ENCODE measurements at places on chromosomes 16 and 17. TPM values are rescaled to one million over a fixed set of nuclear protein-coding genes. Genes with fewer than 3 reads are reported as not detected.

CACNG3 gene
- total RNA-seq = not detected

ITGAD gene
- total RNA-seq = 0.18 TPM

NPIPA5 gene
- total RNA-seq = 16.0 TPM

CCDC200 gene
- total RNA-seq = not detected

ANKRD40CL gene
- total RNA-seq = not detected

CDRT15L2 gene
- total RNA-seq = not detected

KRTAP2-3 gene
- not detected for total RNA-seq

WNT9B gene
- not detected for total RNA-seq

TLCD2 gene
- total RNA-seq = 0.30 TPM

- no peaks in the 10 kb centered on the region for H3K36me3 ChIP-seq
- H3K4me1 ChIP-seq = no peaks in the 10 kb centered on the region
- H3K4me3 ChIP-seq = no peak overlapping the region
Measured at GRCh38 chr16:87057211-87057881, 259.8 kb downstream of the C16orf95 start.

DNA sequence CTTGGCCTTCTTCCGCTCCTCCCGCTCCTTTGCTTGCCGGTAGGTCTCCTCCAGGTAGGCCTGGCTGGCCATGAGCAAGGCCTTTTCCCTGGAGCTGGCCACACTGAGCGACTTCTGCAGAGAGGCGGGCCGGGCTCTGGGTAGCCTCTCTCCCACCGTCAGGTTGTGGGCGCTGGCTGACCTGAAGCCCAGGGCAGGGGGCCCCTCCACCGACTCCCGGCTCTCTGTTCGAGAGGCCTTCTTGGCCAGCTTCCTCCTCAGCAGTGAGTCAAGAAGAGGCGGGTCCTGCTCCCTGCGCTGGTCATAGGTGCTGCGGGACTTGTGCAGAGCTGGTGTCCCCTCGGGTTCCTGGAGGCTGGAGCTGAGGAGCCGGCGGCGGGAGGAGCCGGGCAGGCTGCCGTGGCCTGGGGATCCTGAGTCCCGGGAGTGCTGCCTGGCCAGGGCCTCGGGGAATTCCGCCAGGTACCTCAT, 12.8 kb downstream of the GPR179 start:
- H3K36me3 ChIP-seq = no peaks in the 10 kb centered on the region
- no peak overlapping the region for H3K4me3 ChIP-seq
- no peak overlapping the region for H3K27ac ChIP-seq
- H3K4me1 ChIP-seq = peaks cover 2% of the 10 kb centered on the region

GRCh38 chr16:66515596-66516508, 34.1 kb downstream of the TK2 start:
- DNase-seq = no peak
- peak overlapping the region; percentile 99 for H3K27ac ChIP-seq
- H3K27me3 ChIP-seq = no peaks in the 10 kb centered on the region
- peaks cover 15% of the 10 kb centered on the region for H3K36me3 ChIP-seq
- H3K4me1 ChIP-seq = peaks cover 51% of the 10 kb centered on the region
- H3K4me3 ChIP-seq = peak overlapping the region; percentile 82

DNA sequence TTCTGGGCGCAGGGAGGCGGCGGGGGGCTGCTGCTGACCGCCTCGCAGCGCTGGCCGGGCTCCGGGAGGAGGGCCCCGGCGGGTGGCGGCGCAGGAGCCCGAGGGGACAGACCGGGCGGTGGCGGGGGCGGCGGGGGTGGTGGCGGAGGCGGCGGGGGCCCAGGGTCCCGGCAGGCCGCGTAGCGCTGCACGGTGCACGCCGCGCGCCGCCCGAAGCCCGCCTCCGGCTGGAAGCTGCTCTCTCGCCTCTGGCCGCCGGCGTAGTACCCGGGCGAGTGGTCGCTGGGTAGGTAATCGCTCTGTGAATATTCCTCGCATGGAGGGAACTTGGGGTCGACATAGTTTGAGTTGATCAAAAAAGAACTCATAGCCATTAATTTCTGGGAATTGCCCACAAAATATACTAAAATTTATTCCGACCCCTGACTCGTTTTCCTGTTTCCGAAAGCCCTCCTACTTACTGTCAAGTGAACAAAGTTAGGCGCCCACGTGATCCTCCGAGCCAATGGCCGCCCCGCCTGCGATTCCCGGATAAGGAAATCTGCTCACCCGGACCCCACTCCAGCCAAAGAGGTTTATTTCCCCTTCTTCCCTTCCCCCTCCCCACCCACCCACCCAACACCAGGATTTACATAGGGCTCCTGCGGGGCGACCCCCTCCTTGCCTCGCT, at the start of gene HOXB4:
TSS of gene HOXB4 (minus strand) at position 405 of the 670 bp plus-strand sequence. CDS start at position 374, 31 bp downstream.
- peak within 1 kb of the TSS; percentile 85 for H3K4me3 ChIP-seq
- peak; percentile 70 for DNase-seq
- H3K4me1 ChIP-seq = peaks cover 43% of the 10 kb centered on the region
- peaks cover 42% of the 10 kb centered on the region for H3K27me3 ChIP-seq
- H3K27ac ChIP-seq = peak within 1 kb of the TSS; percentile 75
- H3K36me3 ChIP-seq = peaks cover 2% of the 10 kb centered on the region

DNA sequence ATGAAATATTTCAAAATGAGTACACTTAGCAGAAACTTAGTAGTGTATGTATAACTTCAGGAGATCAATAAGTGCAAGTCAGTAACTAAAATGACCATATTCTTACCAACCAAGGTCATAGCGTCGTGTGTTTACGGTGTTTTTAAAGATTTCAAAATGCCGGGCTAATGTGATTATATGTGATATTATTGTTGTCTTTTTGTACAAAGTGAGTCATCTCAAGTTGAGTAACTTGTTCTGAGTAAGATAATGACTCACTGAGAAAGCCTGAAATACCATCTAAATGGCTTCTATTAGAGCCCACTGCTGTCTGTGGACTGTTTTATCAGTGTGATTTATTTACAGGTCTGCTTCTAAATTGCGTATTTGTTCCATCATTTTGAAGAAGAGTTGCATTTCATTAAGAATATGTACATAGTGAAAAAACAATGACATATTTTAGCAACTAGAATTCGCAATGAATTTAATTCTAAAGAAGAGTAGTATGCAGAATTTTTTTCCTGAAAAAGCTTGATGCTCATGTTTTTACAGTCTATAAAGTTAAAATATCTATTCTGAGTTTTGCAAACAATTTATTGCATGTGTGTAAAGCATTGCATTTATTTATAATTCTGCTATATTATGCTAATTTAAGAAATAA, 12.7 kb downstream of the KRT12 start:
- H3K4me1 ChIP-seq = peaks cover 5% of the 10 kb centered on the region
- H3K27ac ChIP-seq = no peak overlapping the region
- peaks cover 18% of the 10 kb centered on the region for H3K27me3 ChIP-seq
- no peak for DNase-seq
- no peaks in the 10 kb centered on the region for H3K36me3 ChIP-seq

- H3K27ac ChIP-seq = peak overlapping the region; percentile 81
- peaks cover 8% of the 10 kb centered on the region for H3K36me3 ChIP-seq
- DNase-seq = no peak
- H3K4me3 ChIP-seq = peak overlapping the region; percentile 20
Measured at GRCh38 chr17:14337596-14338079, 36.8 kb downstream of the HS3ST3B1 start.

DNA sequence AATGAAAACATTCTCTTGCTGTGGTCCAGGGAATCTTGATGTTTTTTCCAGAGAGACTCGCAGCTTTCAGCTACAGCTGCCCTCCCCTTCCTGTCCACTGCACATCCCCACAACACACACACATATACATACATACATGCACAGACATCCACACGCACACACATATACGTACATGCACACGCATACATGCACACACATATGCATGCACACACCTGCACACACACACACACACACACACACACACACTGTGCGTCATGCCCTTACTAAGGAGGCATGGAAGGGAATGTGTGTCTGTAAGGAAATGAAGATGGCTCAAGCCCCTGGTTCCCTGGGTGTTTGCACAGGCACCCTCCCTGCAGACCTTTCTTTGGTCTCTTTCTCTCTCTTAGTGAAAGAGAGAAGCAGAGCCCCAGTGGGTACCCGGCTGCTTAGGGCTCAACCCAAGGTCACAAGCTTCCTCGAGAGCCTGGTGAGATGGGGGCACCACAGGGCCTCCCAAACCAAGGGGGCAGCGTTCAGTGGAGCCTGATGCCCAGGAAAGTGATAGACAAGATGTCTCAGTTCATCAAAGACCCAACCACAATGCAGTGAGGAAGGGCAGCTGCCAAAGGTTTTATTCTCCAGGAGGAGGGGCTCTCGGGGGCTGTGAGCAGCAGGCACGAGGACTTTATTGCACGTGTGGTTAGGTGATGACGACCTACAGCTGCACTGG, 33.3 kb downstream of the TNFRSF13B start:
- no peak for DNase-seq
- no peak overlapping the region for H3K4me3 ChIP-seq
- H3K36me3 ChIP-seq = no peaks in the 10 kb centered on the region
- H3K27ac ChIP-seq = no peak overlapping the region

GRCh38 chr17:34549966-34550365, 29.4 kb upstream of the TMEM132E start:
- H3K4me1 ChIP-seq = no peaks in the 10 kb centered on the region
- no peaks in the 10 kb centered on the region for H3K36me3 ChIP-seq
- no peak overlapping the region for H3K4me3 ChIP-seq
- H3K27ac ChIP-seq = no peak overlapping the region
- no peak for DNase-seq
- peaks cover 13% of the 10 kb centered on the region for H3K27me3 ChIP-seq

- no peaks in the 10 kb centered on the region for H3K4me1 ChIP-seq
- DNase-seq = no peak
- H3K27ac ChIP-seq = no peak overlapping the region
- H3K27me3 ChIP-seq = no peaks in the 10 kb centered on the region
- H3K36me3 ChIP-seq = no peaks in the 10 kb centered on the region
Measured at GRCh38 chr17:228951-229708, 47.7 kb upstream of the DOC2B start.

DNA sequence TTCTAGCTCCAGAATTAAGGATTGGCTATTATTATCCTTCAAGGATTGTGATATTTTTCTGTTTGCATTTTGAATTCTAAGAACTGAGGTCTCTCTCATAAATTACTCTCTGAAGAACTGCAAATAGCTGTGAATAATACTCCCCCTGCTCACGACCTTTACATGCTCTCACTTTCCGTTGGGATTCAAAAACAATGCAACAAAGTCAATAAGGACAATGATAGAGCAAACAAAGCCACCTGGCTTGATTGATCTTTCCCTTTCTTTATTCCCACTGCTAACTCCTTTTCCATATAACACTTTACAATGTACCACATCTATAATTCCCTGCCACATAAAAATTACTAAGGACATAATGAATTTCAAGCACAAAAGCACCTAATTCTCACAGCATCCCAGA, 523.0 kb upstream of the CA10 start:
- no peak overlapping the region for H3K4me3 ChIP-seq
- DNase-seq = no peak
- H3K27me3 ChIP-seq = no peaks in the 10 kb centered on the region
- H3K36me3 ChIP-seq = no peaks in the 10 kb centered on the region
- no peak overlapping the region for H3K27ac ChIP-seq

- H3K36me3 ChIP-seq = peaks cover 15% of the 10 kb centered on the region
- no peaks in the 10 kb centered on the region for H3K27me3 ChIP-seq
- H3K4me1 ChIP-seq = peaks cover 5% of the 10 kb centered on the region
- H3K27ac ChIP-seq = no peak overlapping the region
- DNase-seq = no peak
Measured at GRCh38 chr17:31517524-31517923, 126.0 kb downstream of the RAB11FIP4 start.

- no peak overlapping the region for H3K27ac ChIP-seq
- DNase-seq = no peak
- H3K4me1 ChIP-seq = no peaks in the 10 kb centered on the region
- H3K36me3 ChIP-seq = no peaks in the 10 kb centered on the region
Measured at GRCh38 chr16:9542165-9542755, 450.8 kb downstream of the HAPSTR1 start.

DNA sequence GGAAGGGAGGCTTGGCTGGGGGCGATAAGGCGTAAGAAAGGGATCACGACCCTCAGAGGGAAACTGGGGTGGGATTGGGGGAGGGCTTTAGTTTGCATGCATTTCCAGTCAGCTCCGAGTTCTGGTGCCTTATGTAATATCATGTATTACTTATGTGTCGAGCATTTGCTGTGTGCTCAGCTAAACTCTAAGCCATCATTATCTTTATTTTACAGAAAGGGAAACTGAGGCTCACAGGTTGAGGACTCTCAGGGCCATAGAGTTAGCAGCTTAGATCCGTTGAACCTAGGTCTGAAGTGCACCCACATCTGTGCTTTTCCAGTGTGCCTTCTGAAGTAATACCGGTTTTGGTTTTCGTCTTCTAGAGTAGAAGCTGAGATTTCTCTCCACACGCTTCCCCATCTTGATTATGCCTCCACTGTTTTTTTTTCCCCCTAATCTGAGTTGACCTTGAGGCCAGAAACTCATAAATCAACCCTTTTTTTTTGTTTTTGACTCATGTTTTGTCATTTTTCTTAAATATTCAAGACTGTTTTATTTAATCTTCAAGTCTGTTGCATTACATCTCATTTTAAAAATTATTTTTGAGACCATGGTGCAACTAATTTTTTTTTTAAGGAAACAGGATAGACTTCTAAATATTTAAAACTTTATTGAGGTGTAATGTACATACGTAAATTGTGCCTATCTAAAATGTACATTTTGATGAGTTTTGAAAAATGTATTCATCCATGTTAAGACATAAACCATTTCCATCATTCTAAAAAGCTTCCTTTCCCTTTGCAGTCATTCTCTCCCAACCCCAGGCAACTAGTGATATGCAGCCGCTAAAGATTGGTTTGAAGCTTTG, 741 bp downstream of the CYB5B start:
- H3K27me3 ChIP-seq = no peaks in the 10 kb centered on the region
- peak overlapping the region; percentile 89 for H3K27ac ChIP-seq
- DNase-seq = no peak
- H3K36me3 ChIP-seq = peaks cover 48% of the 10 kb centered on the region
- peak overlapping the region; percentile 96 for H3K4me3 ChIP-seq

DNA sequence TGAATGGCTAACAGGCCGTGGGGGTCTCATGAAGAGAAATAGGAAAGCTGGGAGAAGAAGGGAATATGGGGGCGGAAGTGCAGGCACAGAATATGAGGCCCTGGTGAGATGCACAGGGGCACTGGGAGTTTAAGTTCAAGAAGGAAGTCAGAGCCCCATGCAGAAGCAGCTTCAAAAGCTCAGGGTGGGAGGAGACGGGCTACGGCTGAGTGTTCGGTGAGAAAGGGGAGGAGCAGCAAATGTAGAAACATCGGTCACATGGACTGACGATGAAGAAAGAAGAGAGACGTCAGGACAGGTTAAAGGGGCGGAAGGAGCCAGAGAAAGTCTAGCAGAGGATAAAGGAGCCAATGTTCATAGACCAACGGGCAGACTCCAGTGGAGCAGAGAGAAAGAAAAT, 204.5 kb upstream of the ZFHX3 start:
- H3K36me3 ChIP-seq = no peaks in the 10 kb centered on the region
- H3K27me3 ChIP-seq = no peaks in the 10 kb centered on the region
- no peak overlapping the region for H3K27ac ChIP-seq
- H3K4me3 ChIP-seq = no peak overlapping the region

DNA sequence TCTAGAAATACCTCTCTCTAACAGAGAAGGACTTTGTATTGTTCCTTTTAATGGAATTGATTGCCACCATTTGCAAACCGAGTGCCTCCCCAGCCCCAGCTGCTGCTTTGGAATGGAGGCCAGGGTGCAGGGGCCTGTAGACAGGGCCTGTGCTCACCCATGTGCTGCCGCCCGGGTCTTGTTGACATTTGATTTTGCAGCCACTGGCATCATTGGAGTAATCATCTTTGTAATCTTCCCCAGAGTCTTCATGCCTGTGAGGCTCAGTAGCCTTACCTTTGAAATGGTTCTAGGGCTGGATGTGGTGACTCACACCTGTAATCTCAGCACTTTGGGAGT, 119.8 kb downstream of the CLEC16A start:
- no peak for DNase-seq
- no peaks in the 10 kb centered on the region for H3K27me3 ChIP-seq
- H3K27ac ChIP-seq = peak overlapping the region; percentile 38
- peaks cover 60% of the 10 kb centered on the region for H3K4me1 ChIP-seq
